Activated naive CD8-positive, alpha-beta T cell treated with anti-CD3 and anti-CD28 coated beads, Interleukin-2, amount 50 U/mL, for 24 hours (primary cell): ENCODE measurements at places on chromosomes 1 and 21.
A peak's percentile ranks its signal among the peaks of the same experiment; 100 is the strongest.

GRCh38 chr1:26083208-26083607 lies 15.8 kb upstream of the TRIM63 start:
- DNase-seq: no peak
- peaks cover 12% of the 10 kb centered on the region for H3K27me3 ChIP-seq
- H3K4me3 ChIP-seq: no peak overlapping the region

GRCh38 chr1:241114699-241115233 lies 242.2 kb downstream of the RGS7 start:
- H3K4me3 ChIP-seq: no peak overlapping the region
- no peak for DNase-seq
- H3K4me1 ChIP-seq: no peaks in the 10 kb centered on the region
- no peaks in the 10 kb centered on the region for H3K36me3 ChIP-seq
- no peaks in the 10 kb centered on the region for H3K27me3 ChIP-seq

GRCh38 chr1:106817575-106817974 lies 238.9 kb upstream of the PRMT6 start:
- no peak for DNase-seq
- no peaks in the 10 kb centered on the region for H3K4me1 ChIP-seq
- no peak overlapping the region for H3K27ac ChIP-seq
- H3K4me3 ChIP-seq: no peak overlapping the region
- H3K36me3 ChIP-seq: no peaks in the 10 kb centered on the region
- no peaks in the 10 kb centered on the region for H3K27me3 ChIP-seq

GRCh38 chr21:37071561-37072273 lies 1.2 kb downstream of the PIGP start:
- peak; percentile 18 for DNase-seq
- peaks cover 43% of the 10 kb centered on the region for H3K4me1 ChIP-seq
- H3K36me3 ChIP-seq: peaks cover 32% of the 10 kb centered on the region
- peak overlapping the region; percentile 87 for H3K27ac ChIP-seq
- peaks cover 2% of the 10 kb centered on the region for H3K27me3 ChIP-seq

GRCh38 chr21:41523175-41523574 lies 15.2 kb upstream of the TMPRSS2 start:
- peaks cover 4% of the 10 kb centered on the region for H3K27me3 ChIP-seq
- peaks cover 2% of the 10 kb centered on the region for H3K4me1 ChIP-seq
- H3K4me3 ChIP-seq: no peak overlapping the region
- no peaks in the 10 kb centered on the region for H3K36me3 ChIP-seq

GRCh38 chr1:228446852-228447251 lies 30.2 kb upstream of the TRIM17 start:
- no peak for DNase-seq
- H3K4me1 ChIP-seq: peaks cover 13% of the 10 kb centered on the region
- no peaks in the 10 kb centered on the region for H3K36me3 ChIP-seq
- peaks cover 46% of the 10 kb centered on the region for H3K27me3 ChIP-seq
- no peak overlapping the region for H3K27ac ChIP-seq

DNA sequence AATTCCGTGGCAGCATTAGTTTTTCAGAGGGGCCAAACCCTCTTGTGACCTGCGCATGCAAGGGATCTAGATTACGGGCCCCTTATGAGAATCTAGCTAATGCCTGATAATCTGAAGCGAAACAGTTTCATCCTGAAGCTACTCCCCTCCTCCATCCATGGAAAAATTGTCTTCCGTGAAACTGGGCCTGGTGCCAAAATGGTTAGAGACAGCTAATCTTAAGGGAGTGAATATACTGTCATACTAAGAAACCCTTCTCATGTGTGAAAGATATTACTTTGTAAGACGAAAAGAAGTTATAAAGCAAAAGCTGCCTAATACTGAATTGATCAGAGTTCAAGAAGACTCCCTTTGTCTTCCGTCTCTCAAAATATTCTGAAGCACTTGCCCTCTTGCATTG lies 166.3 kb downstream of the DUSP10 start:
- no peaks in the 10 kb centered on the region for H3K36me3 ChIP-seq
- H3K27ac ChIP-seq: no peak overlapping the region
- H3K27me3 ChIP-seq: no peaks in the 10 kb centered on the region

DNA sequence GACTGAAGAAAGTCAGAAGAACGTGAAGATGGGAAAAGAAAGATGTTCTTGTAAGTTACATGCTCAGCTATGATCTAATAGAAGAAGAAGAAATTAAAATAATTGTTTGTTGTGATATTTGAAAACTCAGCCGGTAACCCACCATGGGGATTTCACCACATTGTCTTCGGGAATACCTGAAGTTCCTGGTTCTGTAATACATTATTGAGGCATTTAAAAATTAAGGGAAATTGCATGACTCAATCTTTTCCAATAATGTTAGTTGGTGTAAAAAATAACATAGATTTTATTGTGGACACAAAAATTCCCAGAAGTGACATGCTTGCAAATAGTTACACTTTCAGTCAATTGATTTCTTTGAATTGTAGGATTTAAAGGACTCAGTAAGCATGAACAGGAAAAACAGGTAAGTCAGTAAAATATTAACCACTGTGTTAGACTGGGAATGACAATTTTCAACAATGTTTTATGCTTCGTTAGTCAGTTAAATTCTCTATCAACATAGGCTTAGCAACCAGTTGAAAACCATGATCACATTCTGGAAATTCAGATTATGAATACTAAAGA lies 745.1 kb downstream of the LTN1 start:
- no peak overlapping the region for H3K4me3 ChIP-seq
- H3K27ac ChIP-seq: no peak overlapping the region

DNA sequence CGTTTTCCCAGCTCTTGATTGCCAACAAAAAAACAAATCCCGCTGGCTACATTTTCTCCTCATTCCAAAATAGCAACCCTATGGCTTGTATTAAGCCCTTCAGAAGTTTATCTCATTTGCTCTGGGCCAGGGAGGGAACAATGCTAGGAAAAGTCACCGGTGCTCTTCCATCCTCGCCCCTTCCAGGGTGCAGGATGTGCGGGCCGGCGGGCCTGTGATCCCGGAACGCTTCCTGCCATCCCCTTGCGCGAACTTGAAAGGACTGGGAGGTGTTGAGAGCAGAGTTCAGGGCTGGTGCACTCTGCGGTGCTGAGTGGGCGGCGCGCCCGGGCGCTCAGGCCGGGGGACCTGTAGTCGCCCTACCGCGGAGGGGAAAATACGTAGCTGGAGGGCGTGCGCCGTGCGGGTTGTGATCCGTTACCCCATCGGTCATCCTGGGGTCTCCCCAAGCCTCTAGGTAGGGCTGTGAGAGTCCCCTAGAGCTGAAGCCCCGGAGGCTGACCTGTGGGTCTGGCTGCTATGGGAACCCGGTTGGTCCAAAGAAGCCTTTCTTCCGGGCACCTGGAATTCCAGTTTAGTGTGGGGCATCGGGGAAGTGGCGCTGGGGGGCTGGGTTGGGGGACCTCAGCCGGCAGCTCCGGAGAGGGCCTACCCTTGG lies 13.1 kb downstream of the NR5A2 start:
- H3K4me1 ChIP-seq: peaks cover 35% of the 10 kb centered on the region
- H3K27me3 ChIP-seq: peaks cover 85% of the 10 kb centered on the region
- no peak for DNase-seq
- H3K4me3 ChIP-seq: no peak overlapping the region

GRCh38 chr1:49323925-49324540 lies 547.3 kb upstream of the BEND5 start:
- H3K36me3 ChIP-seq: no peaks in the 10 kb centered on the region
- H3K4me1 ChIP-seq: no peaks in the 10 kb centered on the region
- H3K27ac ChIP-seq: no peak overlapping the region
- DNase-seq: no peak
- no peak overlapping the region for H3K4me3 ChIP-seq

- H3K4me3 ChIP-seq: no peak overlapping the region
- H3K27me3 ChIP-seq: peaks cover 15% of the 10 kb centered on the region
- peaks cover 8% of the 10 kb centered on the region for H3K4me1 ChIP-seq
- no peak for DNase-seq
- H3K36me3 ChIP-seq: no peaks in the 10 kb centered on the region
- H3K27ac ChIP-seq: no peak overlapping the region
These were observed 84.9 kb upstream of the SLC44A3 start for GRCh38 chr1:94734963-94735901.

DNA sequence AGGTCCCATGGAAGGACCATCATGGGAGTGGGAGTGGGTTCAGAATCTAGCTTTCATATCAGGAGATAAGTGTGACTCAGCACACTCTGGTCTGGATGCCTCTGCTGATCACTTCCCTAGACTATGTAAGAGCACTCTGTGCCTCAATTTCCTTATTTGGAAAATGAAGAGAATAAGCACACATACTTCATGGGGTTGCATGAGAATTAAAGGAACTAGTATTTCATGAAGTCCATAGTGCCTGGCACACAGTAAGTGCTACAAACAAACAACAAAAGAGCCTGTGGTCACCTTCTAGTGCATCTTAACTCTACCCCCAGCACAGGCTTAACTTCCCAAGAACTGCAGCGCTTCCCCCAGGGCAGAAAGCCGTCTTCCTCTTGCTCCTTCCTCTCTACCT lies 9.6 kb upstream of the IL20 start:
- H3K4me1 ChIP-seq: peaks cover 9% of the 10 kb centered on the region
- H3K27ac ChIP-seq: no peak overlapping the region
- no peaks in the 10 kb centered on the region for H3K36me3 ChIP-seq
- no peak for DNase-seq
- H3K27me3 ChIP-seq: peaks cover 2% of the 10 kb centered on the region

- peaks cover 3% of the 10 kb centered on the region for H3K27me3 ChIP-seq
- peak; percentile 17 for DNase-seq
- no peaks in the 10 kb centered on the region for H3K36me3 ChIP-seq
- H3K27ac ChIP-seq: no peak overlapping the region
- no peaks in the 10 kb centered on the region for H3K4me1 ChIP-seq
- H3K4me3 ChIP-seq: no peak overlapping the region
These were observed 836.1 kb upstream of the ADAMTS5 start for GRCh38 chr21:27802816-27803475.

DNA sequence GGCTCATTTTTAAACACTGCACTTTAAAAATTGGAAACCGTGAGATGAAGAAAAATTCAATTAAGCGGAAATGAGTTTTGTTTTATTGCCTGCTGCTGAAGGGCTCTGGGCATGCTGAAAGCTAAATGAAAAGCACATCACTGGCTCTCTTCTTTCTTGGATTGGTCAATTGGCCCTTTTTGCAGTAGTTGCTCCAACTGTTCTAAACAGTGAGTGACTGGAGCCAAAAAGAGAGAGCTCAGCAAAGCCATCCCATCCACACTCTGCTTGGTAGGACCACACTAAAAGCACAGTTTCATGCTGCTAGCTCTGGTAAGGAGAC lies 48.1 kb downstream of the LHX4 start:
- H3K27ac ChIP-seq: no peak overlapping the region
- H3K4me3 ChIP-seq: no peak overlapping the region
- no peaks in the 10 kb centered on the region for H3K27me3 ChIP-seq

GRCh38 chr1:166017395-166017794 lies 149.4 kb downstream of the FAM78B start:
- no peak overlapping the region for H3K27ac ChIP-seq
- H3K4me3 ChIP-seq: no peak overlapping the region
- H3K36me3 ChIP-seq: no peaks in the 10 kb centered on the region
- no peak for DNase-seq

- no peak overlapping the region for H3K4me3 ChIP-seq
- H3K4me1 ChIP-seq: no peaks in the 10 kb centered on the region
- H3K27ac ChIP-seq: no peak overlapping the region
- H3K36me3 ChIP-seq: no peaks in the 10 kb centered on the region
- DNase-seq: no peak
These were observed 13.4 kb upstream of the ODF2L start for GRCh38 chr1:86409416-86410021.

- peaks cover under 1% of the 10 kb centered on the region for H3K27me3 ChIP-seq
- H3K4me3 ChIP-seq: no peak overlapping the region
- no peak for DNase-seq
- H3K4me1 ChIP-seq: peaks cover 21% of the 10 kb centered on the region
- peak overlapping the region; percentile 7 for H3K27ac ChIP-seq
These were observed 14.3 kb upstream of the LPAR3 start for GRCh38 chr1:84907095-84907827.

DNA sequence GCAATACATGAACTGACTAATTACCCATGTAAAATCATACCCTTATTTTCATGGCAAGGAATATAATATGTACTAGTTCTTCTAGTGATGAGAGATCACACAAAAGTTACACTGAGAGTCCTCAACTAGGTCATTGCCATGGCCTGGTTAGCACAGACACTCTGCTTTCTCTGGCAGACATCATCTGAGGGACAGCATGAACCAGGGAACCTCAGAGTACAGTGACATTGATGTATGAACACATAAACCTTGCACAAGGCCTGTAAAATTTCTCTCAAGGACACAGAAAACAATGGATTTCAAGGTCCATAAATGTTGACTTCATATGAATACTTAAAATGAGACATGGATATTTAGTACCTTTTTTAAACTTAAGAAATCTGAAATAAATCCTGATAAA lies 108.8 kb upstream of the MAGI3 start:
- H3K4me1 ChIP-seq: no peaks in the 10 kb centered on the region
- H3K27me3 ChIP-seq: peaks cover 5% of the 10 kb centered on the region
- no peaks in the 10 kb centered on the region for H3K36me3 ChIP-seq
- H3K4me3 ChIP-seq: no peak overlapping the region
- no peak for DNase-seq
- no peak overlapping the region for H3K27ac ChIP-seq

DNA sequence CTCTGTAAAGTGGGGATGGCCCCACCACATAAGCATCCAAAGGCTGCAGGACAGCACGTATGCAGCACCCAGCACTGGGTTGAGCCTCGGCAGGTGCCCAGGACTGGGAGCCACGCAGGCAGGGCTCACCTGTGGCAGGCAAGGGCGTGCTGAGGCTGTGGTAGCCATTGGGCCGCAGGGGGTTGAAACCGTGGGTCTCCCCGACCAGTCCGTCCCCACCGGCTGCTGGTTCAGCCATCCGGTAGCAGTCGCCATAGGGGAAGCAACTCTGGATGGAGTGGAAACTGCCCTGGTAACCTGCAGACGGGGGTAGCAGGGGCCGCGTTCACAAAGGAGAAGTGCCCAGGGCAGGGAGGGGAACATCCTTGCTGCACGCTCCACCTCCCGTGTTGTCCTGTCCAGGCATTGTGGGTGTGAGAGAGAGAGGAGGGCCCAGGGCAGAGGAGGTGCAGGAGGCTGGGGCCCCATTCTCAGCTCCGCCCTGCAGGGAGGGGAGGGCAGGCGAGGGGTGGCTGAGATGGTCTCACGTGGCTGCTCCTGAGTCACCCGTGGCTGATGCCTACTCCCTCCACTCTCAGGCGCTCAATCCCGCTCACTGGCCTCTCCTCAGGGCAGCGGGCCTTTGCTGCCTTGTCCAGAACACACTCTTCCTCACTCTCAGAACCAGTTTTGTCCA lies 49.9 kb downstream of the DMRTB1 start:
- H3K4me3 ChIP-seq: no peak overlapping the region
- no peaks in the 10 kb centered on the region for H3K36me3 ChIP-seq
- no peak overlapping the region for H3K27ac ChIP-seq
- H3K4me1 ChIP-seq: no peaks in the 10 kb centered on the region
- DNase-seq: no peak

- H3K36me3 ChIP-seq: peaks cover 2% of the 10 kb centered on the region
- no peaks in the 10 kb centered on the region for H3K27me3 ChIP-seq
- no peak for DNase-seq
- H3K27ac ChIP-seq: no peak overlapping the region
- no peaks in the 10 kb centered on the region for H3K4me1 ChIP-seq
These were observed 819 bp downstream of the SLC25A34 start for GRCh38 chr1:15736892-15737261.

DNA sequence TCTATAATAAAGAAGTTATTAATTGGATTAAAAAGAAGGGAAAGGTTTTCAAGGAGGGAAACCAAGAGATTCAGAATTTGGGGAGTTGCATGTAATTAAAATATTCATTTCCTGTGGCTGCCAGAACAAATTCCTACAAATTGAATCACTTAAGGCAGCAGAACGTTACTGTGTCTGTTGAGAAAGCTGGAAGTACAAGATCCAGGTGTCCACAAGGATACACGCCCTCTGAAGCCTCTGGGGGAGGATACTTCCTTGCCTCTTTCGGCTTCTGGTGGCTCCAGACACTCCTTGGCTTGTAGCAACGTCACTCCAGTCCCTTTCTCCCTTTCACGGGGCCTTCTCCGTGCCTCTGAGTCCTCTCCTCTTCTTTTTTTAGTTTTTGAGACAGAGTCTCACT lies 67.9 kb downstream of the KAZN start:
- H3K4me3 ChIP-seq: no peak overlapping the region
- H3K27ac ChIP-seq: no peak overlapping the region
- H3K4me1 ChIP-seq: no peaks in the 10 kb centered on the region
- no peaks in the 10 kb centered on the region for H3K36me3 ChIP-seq
